Activated CD8-positive, alpha-beta T cell treated with anti-CD3 and anti-CD28 coated beads for 36 hours (primary cell): ENCODE measurements at places on chromosomes 16 and 17. TPM values are rescaled to one million over a fixed set of nuclear protein-coding genes. Genes with fewer than 3 reads are reported as not detected.

- no peak for DNase-seq
Measured at GRCh38 chr17:80096561-80097021, 4.8 kb upstream of the GAA start.

DNA sequence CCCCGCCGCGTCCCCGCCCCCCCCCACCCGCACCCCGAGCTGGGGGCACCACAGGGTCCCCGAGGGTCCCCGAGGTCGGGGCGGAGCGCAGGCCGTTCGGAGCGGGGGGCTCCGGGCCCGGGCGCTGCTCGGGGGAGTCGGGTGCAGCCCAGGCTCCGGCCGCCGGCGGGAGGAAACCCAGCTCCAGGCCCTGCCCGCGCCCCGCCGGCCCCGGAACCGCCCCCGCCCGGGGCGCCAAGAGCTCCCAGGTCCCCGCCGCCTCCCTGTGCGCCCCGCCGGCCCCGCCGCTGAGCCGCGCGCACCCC is 33.2 kb upstream of the RPH3AL start:
- DNase-seq, result no peak

GRCh38 chr17:21298983-21299519 is 14.5 kb downstream of the MAP2K3 start:
- no peak for DNase-seq

TBC1D3I gene
- total RNA-seq, result 0.38 TPM

CACNB1 gene
- 13.1 TPM for total RNA-seq
